Activated CD8-positive, alpha-beta T cell treated with anti-CD3 and anti-CD28 coated beads for 36 hours (primary cell): ENCODE measurements at places on chromosomes 5 and 9. TPM values are rescaled to one million over a fixed set of nuclear protein-coding genes. Genes with fewer than 3 reads are reported as not detected.

Gene CARTPT
- not detected for total RNA-seq

Gene MSMP
- total RNA-seq = 0.59 TPM

Gene PTGS1
- 0.23 TPM for total RNA-seq

Gene ISL1
- not detected for total RNA-seq

Gene PCDHA5
- total RNA-seq = not detected

Gene DIPK1B
- total RNA-seq = 0.14 TPM

Gene NRG2
- not detected for total RNA-seq
